Kidney (tissue), 22 donors: ENCODE measurements at places on chromosomes 7 and 10. TPM values are rescaled to one million over a fixed set of nuclear protein-coding genes. Genes with fewer than 3 reads are reported as not detected.

The LEP gene
- total RNA-seq, result not detected

The GPR15LG gene
- 0.44 TPM for total RNA-seq

GRCh38 chr7:100914208-100914878 lies 18.7 kb upstream of the ACHE start:
- no peak for DNase-seq
- H3K4me3 ChIP-seq, result no peak overlapping the region

- no peak overlapping the region for H3K27ac ChIP-seq
- H3K36me3 ChIP-seq, result no peaks in the 10 kb centered on the region
- no peak for DNase-seq
- no peaks in the 10 kb centered on the region for H3K27me3 ChIP-seq
- H3K4me3 ChIP-seq, result no peak overlapping the region
- H3K4me1 ChIP-seq, result no peaks in the 10 kb centered on the region
Observed at GRCh38 chr10:89548673-89549072, 13.3 kb upstream of the SLC16A12 start.

DNA sequence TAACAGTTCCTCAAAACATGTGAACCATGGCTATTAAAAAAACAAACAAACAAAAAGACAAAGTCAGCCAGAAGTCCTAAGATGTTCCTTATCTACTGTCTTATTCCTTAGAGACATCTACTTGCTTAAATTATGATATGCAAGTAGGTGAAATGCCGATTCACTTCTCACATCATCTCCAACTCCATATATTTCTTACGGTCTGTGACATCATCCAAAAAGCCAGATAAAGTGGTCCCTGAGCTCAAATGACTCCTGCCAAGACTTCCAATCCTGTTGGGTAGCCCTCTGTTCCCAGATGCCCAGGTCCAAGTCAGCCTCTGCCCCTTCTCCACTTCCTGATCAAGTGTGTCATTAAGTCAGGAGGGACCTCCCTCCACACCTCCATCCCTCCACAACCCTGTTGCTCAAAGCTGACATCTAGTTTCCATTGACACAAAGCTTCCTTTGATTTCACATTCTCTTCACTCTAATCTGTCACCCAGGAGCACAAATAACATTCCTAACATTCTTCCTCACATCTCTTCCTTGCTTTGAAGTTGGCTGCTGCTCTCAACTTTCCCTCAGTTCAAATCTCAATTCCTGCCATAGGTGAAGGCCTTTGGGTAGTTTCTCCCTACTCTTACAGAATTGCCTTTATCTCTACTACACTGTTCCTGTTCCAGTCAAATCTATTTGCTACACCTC lies 56.1 kb upstream of the PDLIM1 start:
- H3K36me3 ChIP-seq, result peaks cover 2% of the 10 kb centered on the region
- H3K27ac ChIP-seq, result no peak overlapping the region
- no peak for DNase-seq
- no peaks in the 10 kb centered on the region for H3K27me3 ChIP-seq
- no peak overlapping the region for H3K4me3 ChIP-seq

DNA sequence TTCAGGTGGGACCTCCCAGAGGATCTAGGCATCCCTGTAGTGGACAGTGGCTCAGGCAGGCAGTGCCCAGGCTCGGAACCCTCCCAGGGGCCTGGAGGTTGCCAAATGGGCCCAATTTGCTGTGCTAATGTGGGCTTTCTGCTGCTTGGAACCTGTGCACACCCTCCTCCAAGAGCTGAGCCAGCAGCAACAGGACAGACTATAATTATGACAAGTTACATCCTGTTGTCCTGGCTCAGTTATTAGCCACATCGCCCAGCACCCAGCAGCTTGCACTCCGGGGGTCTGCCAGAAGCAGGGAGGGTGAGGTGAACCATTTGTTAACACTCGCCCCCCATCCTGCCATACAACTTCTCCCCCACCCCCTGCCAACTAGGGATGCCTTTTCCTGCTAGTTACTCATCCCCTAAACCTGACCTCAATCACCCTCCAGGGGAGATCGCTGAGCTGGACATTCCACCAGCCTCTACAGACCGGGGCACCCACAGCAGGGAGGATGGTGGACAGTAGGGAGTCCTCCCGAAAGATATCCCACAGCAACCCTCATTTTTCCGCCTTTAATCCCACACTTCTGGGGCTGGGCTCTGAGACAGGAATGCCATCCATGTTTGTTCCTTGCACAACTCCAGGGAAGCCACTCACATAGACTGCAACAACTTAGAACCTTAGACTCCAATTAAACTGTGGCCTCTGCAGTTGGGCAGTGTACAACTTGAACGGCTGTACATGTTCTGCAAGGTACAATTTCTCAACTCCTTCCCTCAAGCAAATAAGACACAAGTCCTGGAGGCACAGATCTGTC lies 7.9 kb upstream of the MYL10 start:
- H3K27me3 ChIP-seq, result no peaks in the 10 kb centered on the region
- DNase-seq, result no peak
- no peak overlapping the region for H3K27ac ChIP-seq

DNA sequence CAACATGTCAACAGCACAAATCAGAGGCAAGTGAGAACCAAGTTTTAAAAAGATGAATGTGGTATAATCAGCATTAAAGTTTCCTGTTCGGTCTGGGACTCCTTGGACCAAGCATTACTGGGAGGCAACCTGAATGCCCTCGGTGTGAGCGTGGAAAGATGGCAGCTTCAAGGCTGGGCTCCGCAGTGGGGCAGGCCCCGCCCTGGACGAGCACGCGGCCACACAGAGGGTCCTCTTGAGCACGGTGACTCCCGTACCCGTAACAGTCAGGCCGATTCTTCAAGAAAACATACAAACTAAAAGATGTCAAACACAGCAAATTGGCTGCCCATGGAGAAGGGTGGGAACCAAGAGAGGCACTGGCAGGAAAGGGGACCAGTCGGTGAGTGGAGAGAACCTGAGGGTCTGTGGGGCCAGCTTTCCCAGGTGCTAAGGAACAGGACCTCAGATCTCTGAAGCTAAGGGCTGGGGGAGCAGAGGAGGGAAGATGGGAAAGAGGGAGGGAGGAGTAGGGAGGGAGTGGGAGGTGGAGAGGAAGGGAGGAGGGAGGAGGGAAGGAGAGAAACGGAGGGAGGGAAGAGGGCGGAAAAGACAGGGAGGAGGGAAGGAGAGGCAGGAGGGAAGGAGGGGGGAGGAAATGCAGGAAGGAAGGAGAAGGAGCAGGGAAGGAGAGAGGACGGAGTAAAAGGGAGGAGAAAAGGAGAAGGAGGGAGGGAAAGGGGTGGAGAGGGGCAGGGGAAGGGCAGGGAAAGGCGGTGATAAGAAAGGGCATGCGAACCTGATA lies 71.2 kb upstream of the FAM20C start:
- peak; percentile 61 for DNase-seq
- H3K27me3 ChIP-seq, result no peaks in the 10 kb centered on the region
- no peaks in the 10 kb centered on the region for H3K36me3 ChIP-seq
- no peaks in the 10 kb centered on the region for H3K4me1 ChIP-seq

DNA sequence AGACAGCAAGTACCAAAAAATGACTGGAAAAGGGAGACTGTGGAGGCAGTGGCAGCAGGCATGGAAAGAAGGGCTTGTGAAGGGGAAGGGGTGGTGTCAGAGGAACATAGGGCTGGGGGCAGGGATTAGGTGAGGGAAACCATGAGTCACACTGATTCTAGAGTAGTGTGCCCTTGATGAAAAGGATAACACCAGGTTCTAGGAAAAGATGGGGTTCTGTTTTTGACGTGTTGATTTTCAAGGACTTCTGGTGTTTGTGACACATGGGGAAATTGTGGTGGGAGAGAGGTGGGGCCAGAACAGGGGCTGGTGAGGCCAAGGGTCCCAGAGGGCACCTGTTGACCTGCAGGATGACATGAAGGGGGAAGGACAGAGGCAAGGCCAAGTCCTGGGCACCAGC lies 57.1 kb downstream of the FIGNL1 start:
- H3K27ac ChIP-seq, result no peak overlapping the region
- H3K4me1 ChIP-seq, result no peaks in the 10 kb centered on the region
- H3K36me3 ChIP-seq, result no peaks in the 10 kb centered on the region
- no peak overlapping the region for H3K4me3 ChIP-seq
- no peak for DNase-seq

- peak; percentile 70 for DNase-seq
- no peaks in the 10 kb centered on the region for H3K36me3 ChIP-seq
- no peak overlapping the region for H3K27ac ChIP-seq
- H3K4me3 ChIP-seq, result no peak overlapping the region
- no peaks in the 10 kb centered on the region for H3K27me3 ChIP-seq
Observed at GRCh38 chr10:132054564-132054963, 11.2 kb upstream of the JAKMIP3 start.

- no peak overlapping the region for H3K27ac ChIP-seq
- no peaks in the 10 kb centered on the region for H3K4me1 ChIP-seq
- no peak overlapping the region for H3K4me3 ChIP-seq
- peak; percentile 85 for DNase-seq
- H3K36me3 ChIP-seq, result no peaks in the 10 kb centered on the region
Observed at GRCh38 chr10:69914398-69915214, 112.9 kb downstream of the COL13A1 start.

DNA sequence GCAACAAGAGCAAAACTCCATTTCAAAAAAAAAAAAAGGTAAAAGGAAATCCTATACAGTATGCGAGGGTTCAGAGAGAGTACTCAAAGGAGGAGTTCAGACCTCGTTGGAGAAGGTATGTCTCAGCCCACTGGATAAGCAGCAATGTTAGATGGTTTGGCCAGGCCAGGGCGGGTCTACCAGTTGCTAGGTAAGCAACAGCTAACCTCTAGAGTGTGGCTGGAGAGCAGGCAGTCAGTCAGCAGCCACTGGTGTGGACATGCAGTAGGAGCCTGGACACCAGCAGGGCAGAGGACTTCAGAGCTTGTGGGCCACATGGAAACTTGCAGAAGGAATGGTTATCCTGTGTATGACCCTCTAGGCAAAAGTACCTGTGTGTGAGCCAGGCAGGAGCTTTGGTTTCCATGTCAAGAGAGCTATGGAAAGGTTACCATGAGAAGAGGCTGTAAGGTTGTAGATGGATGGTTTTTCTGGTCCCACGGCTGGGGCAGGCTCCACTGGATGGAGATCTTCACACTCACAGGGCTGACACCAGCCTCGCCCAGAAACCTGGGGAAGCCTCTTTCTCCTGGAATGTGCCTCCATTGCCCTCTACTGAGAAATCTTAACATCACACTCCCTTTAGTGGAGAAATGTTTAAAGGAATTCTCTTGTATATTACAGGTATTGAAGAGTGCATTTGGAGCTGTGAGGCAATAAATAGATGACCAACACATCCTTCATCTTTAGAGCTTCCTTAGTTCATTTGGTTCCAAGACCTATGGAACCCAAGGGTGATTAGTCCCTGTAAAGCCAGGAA lies 63.6 kb downstream of the CCDC186 start:
- no peaks in the 10 kb centered on the region for H3K27me3 ChIP-seq
- H3K27ac ChIP-seq, result no peak overlapping the region
- H3K36me3 ChIP-seq, result no peaks in the 10 kb centered on the region
- H3K4me1 ChIP-seq, result no peaks in the 10 kb centered on the region
- no peak for DNase-seq
- no peak overlapping the region for H3K4me3 ChIP-seq

DNA sequence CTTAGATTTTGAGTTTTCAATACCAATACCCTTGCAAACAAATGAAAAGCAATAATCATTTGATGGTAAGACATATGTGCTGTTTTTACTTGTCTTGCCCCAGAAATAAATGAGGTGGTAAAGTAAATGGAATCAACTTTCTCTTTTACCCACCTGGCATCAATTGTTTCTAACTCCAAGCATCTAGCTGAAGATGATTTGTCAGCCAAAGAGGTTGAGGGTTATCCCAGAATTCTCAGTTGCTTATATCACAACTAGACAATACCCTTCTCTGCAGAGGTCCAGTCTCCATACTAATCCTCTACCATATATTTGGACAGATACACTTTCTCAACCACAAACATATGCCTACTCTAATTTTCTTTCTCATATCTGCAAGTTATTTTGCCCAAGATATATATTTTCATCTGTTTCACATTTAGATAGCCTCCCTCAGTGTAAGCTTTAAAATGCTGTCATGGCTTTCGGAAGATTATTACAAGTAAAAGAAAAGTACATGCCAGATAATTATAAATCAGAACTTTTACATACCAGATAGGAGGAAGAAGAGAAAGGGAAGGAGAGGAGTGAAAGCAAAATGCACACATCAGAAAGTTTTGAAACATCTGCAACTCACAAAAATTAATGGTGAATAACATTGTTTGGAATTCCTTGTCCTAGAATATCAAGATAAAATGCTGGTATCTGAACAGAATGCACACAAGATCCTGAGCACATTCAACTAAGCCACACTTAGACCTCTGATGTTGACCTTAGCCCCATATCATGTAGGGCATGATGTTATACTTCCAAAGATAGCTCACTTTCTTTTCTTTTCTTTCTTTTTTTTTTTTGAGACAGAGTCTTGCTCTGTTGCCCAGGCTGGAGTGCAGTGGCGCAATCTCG lies 146.6 kb downstream of the REEP3 start:
- no peaks in the 10 kb centered on the region for H3K27me3 ChIP-seq
- H3K27ac ChIP-seq, result no peak overlapping the region
- H3K4me3 ChIP-seq, result no peak overlapping the region
- no peak for DNase-seq
- no peaks in the 10 kb centered on the region for H3K36me3 ChIP-seq
- H3K4me1 ChIP-seq, result peaks cover 21% of the 10 kb centered on the region

The ANKRD22 gene
- total RNA-seq, result 3.6 TPM
